ENCODE measurements at places on chromosomes 16 and 17.

- H3K27me3 ChIP-seq, result no peaks in the 10 kb centered on the region
- H3K27ac ChIP-seq, result no peak overlapping the region
- no peak for DNase-seq
- H3K36me3 ChIP-seq, result no peaks in the 10 kb centered on the region
Measured at GRCh38 chr16:27108826-27109665, 42.3 kb downstream of the C16orf82 start.

- no peaks in the 10 kb centered on the region for H3K27me3 ChIP-seq
- H3K4me1 ChIP-seq, result peaks cover 8% of the 10 kb centered on the region
- no peak overlapping the region for H3K27ac ChIP-seq
- H3K36me3 ChIP-seq, result peaks cover 6% of the 10 kb centered on the region
- no peak for DNase-seq
- H3K4me3 ChIP-seq, result no peak overlapping the region
Measured at GRCh38 chr16:66936889-66937554, 1.7 kb downstream of the CES2 start.

- no peak overlapping the region for H3K27ac ChIP-seq
- no peaks in the 10 kb centered on the region for H3K36me3 ChIP-seq
- no peak for DNase-seq
- H3K27me3 ChIP-seq, result no peaks in the 10 kb centered on the region
- peaks cover 9% of the 10 kb centered on the region for H3K4me1 ChIP-seq
Measured at GRCh38 chr16:66580605-66581209, 1.4 kb downstream of the CMTM2 start.

DNA sequence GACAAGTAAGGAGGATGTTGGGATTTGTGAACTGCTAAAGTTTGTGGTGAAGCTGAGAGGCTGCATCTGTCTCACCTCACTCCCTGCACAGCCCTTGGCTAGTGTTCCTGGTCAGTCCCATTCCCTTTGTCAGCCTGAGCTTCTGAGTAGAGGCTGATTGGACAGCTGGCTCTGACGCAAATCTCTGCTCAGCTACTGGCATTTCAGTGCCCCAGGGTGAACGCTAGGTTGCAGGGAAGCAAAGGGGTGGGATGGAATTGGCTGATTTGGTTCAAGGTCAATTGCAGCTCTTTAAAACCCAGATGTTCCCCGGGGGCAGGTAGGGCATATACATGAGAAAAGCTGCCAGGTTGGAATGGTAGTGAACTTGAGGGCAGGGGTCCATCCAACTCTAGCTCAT, 23.1 kb upstream of the CNOT1 start:
- no peaks in the 10 kb centered on the region for H3K27me3 ChIP-seq
- no peak overlapping the region for H3K27ac ChIP-seq

DNA sequence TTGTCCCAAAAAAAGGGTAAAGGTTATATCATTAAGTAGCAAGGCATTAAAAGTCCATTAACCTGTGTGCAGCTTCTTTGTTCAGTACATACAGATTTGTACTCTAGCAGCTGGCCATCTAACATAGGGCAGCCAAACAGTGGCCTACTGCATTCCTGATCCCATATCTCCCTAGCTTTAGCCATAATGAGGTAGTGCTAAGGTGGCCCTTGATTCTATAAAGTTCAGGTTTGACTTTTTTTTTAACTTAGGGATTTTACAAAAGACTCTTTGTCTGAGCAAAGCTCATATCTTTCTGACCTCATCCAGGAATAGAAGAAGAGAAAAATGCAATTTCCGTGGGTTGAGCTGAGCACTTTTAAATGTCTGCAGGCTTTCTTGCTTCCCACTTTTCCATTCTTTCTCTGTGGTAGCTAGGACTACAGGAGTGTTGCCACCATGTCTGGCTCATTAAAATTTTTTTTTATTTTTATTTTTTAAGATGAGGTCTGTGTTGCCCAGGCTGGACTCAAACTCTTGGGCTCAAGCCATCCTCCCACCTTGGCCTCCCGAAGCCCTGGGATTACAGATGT, 19.5 kb upstream of the CDC6 start:
- no peak for DNase-seq
- H3K36me3 ChIP-seq, result no peaks in the 10 kb centered on the region
- no peak overlapping the region for H3K27ac ChIP-seq
- no peaks in the 10 kb centered on the region for H3K27me3 ChIP-seq
- no peaks in the 10 kb centered on the region for H3K4me1 ChIP-seq
- H3K4me3 ChIP-seq, result no peak overlapping the region

GRCh38 chr17:27872776-27873175, 20.4 kb downstream of the LYRM9 start:
- H3K4me1 ChIP-seq, result no peaks in the 10 kb centered on the region
- no peaks in the 10 kb centered on the region for H3K36me3 ChIP-seq
- H3K27me3 ChIP-seq, result no peaks in the 10 kb centered on the region
- no peak for DNase-seq

- H3K4me1 ChIP-seq, result peaks cover 1% of the 10 kb centered on the region
- DNase-seq, result no peak
- no peaks in the 10 kb centered on the region for H3K27me3 ChIP-seq
- no peak overlapping the region for H3K4me3 ChIP-seq
- no peak overlapping the region for H3K27ac ChIP-seq
- no peaks in the 10 kb centered on the region for H3K36me3 ChIP-seq
Measured at GRCh38 chr16:87127061-87127765, 190.0 kb downstream of the C16orf95 start.

GRCh38 chr16:3999479-4000325, 116.5 kb downstream of the ADCY9 start:
- no peak overlapping the region for H3K4me3 ChIP-seq
- H3K27me3 ChIP-seq, result no peaks in the 10 kb centered on the region
- H3K4me1 ChIP-seq, result peaks cover 5% of the 10 kb centered on the region
- no peak overlapping the region for H3K27ac ChIP-seq

DNA sequence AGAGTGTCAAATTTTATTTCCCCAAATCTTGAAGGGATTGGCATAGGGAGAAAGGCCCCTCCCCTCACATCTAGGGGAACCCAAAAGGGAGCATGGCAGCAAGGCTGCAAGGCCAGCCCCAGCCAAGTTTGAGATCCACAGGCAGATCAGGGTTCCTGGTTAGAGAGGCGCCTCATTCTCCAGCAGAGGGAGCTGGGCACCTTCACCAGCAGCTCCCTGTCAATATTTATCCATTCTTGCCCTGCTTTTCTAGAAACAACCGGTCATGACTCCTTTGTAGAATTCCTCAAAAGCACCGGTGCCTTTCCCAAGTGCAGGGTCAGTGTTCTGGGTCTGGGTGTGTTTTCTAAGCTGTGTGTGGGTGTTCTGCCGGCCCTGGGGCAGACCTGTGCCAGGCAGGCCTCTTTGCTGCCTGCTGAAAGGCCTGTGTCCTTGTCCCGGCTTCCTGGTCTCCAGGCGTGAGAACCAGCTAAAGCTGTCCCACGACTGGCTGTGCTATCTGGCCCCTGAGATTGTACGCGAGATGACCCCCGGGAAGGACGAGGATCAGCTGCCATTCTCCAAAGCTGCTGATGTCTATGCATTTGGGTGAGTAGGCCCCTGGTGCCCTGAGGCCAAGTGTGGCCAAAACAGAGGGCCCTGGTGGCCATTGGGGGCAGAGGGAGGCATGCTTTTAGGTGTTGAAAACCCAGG, 21.2 kb upstream of the LGALS9 start:
- peak; percentile 79 for DNase-seq
- H3K27me3 ChIP-seq, result no peaks in the 10 kb centered on the region
- H3K27ac ChIP-seq, result no peak overlapping the region
- no peaks in the 10 kb centered on the region for H3K4me1 ChIP-seq
- no peak overlapping the region for H3K4me3 ChIP-seq
- H3K36me3 ChIP-seq, result peaks cover 10% of the 10 kb centered on the region

- no peak for DNase-seq
- no peaks in the 10 kb centered on the region for H3K27me3 ChIP-seq
Measured at GRCh38 chr16:85156440-85156839, 44.2 kb upstream of the CIBAR2 start.

DNA sequence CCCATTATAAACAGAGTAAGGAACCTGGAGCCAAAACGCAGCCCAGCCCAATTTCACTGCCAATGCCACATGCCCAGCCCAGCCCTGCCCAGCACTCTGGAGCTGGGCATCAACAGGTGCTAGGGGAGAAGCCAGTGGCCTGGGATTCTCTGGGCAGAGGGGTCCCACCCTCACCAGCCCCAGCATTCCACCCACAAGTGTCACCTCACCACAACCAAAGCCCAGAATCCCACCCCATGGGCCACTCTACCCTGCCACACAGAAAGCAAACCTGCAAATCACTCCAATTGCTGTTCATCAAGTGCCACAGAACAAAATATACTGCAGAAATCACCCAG, 102.5 kb upstream of the CDH5 start:
- H3K27ac ChIP-seq, result no peak overlapping the region
- H3K27me3 ChIP-seq, result no peaks in the 10 kb centered on the region
- no peak overlapping the region for H3K4me3 ChIP-seq
- H3K36me3 ChIP-seq, result no peaks in the 10 kb centered on the region
- peaks cover 18% of the 10 kb centered on the region for H3K4me1 ChIP-seq
- DNase-seq, result no peak

DNA sequence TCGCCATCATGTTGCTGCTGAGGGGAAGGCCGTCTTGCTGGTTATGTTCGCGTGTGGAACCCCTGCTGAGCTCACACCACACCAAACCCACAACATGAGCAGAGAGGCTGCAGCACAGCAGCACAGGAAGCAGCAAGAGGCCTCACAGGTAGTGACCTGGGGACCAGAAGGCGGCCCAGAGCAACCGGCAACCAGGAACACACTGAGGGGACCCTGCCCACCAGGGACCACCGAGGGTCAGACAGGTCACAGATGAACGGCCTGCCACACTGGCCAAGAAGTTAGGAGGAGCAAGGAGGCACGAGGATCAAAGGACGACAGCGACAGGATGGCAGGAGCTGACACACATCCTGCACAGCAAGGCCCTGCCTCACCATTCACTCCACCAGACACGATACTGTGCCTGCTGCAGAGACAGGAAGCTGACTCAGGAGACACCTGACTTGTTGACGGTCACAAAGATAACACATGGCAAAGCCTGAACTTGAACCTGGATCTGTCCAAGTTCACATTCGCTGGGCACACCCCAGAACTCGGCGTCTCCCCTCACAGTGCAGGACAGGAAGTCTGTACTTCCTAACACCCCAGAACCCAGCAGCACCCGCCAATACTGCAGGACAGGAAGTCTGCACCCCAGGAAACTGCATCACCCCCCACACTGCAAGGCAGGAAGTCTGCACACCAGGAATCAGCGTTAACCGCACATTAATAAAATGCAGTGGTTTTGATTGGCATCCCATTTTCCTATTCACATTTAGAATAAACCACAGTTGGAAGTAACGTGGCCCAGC, 98.5 kb downstream of the ZNF778 start:
- no peaks in the 10 kb centered on the region for H3K27me3 ChIP-seq
- no peak overlapping the region for H3K27ac ChIP-seq
- H3K4me1 ChIP-seq, result peaks cover 27% of the 10 kb centered on the region
- no peak for DNase-seq
- H3K4me3 ChIP-seq, result no peak overlapping the region

GRCh38 chr17:64599187-64599676, 62.9 kb downstream of the SMURF2 start:
- no peak overlapping the region for H3K27ac ChIP-seq
- H3K4me3 ChIP-seq, result no peak overlapping the region
- H3K27me3 ChIP-seq, result no peaks in the 10 kb centered on the region
- no peaks in the 10 kb centered on the region for H3K36me3 ChIP-seq
- no peaks in the 10 kb centered on the region for H3K4me1 ChIP-seq

GRCh38 chr16:4428500-4428899, 2.8 kb downstream of the DNAJA3 start:
- H3K36me3 ChIP-seq, result no peaks in the 10 kb centered on the region
- no peak overlapping the region for H3K27ac ChIP-seq
- no peak for DNase-seq
- no peak overlapping the region for H3K4me3 ChIP-seq
- peaks cover 9% of the 10 kb centered on the region for H3K4me1 ChIP-seq

DNA sequence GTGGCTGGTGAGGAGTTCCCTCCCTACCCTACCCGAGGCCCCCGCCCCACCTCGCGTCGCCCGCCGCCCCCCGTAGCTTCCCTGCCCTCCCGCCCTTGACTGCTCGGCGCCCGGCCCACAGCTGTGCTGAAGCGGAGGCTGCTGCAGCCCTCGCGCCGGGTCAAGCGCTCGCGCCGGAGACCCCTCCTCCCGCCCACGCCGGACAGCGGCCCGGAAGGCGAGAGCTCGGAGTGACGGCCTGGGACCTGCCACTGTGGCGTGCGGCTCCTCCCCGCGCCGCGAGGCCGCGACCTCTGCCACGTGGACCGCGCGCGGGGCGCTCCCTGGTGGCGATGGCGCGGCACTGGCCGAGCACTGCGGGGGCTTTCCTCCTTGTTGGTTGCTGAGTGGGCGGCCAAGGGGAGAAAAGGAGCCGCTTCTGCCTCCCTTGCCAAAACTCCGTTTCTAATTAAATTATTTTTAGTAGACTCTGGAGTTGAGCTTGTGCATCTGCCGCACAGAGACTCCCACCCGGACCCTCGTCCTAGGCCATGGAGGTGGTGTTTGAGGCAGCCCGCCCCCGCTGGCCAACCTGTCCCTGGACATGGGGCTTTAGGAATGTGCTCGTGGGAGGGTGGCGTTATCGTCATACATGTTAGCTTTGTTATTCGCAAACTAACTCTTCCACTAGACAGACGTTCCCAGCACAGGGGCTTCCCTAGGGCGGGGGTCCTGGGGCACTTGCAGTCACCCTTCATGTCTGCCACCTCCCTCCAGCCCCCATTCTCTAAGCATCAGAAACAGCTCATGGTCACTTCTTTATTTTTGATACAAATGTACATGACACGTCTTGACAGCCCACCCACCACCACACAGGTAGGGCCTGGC, 4.4 kb downstream of the TP53I13 start:
- peaks cover 10% of the 10 kb centered on the region for H3K4me1 ChIP-seq
- H3K4me3 ChIP-seq, result no peak overlapping the region
- peaks cover 1% of the 10 kb centered on the region for H3K36me3 ChIP-seq
- H3K27ac ChIP-seq, result no peak overlapping the region

DNA sequence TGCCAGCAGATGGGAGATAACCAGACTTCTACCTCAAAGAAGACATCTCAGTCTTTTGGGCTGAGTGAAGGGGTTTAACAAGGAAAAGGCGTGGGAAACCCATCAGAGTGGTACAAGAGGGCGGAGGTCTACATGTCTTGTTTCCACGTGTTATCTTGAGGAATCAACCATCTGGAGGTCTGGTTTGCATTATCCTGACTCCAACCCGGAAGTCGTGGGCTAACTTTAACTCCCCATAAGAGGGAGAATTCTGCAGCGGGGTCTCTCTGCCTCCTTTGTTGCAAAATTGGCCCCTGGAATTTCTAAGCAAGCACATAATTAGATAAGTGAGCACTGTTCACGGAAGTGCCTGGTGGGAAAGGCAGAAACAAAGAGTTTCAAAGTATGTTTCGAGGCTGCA, 398.7 kb upstream of the C16orf82 start:
- H3K4me3 ChIP-seq, result no peak overlapping the region
- no peak for DNase-seq
- H3K36me3 ChIP-seq, result no peaks in the 10 kb centered on the region
- no peaks in the 10 kb centered on the region for H3K27me3 ChIP-seq

DNA sequence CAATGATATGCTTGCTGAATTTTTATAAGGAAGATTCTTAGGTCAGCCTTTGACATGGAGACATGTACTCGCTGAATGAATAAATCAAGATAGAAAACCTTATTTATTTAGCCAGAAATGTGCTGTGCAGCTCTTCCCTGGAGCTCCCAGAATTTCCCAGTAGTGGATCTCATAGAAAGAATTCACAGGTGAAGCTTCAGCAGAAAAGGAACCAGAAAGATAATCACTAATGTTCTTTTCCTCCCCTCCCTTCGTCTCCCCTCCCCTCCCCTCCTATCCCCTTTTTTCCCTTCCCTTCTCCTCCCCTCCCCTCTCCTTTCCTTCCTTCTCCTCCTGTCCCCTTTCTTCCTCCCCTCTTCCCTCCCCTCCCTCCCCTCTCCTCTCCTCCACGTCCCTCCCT, 158.2 kb downstream of the MAP2K6 start:
- no peaks in the 10 kb centered on the region for H3K27me3 ChIP-seq
- no peak overlapping the region for H3K4me3 ChIP-seq
- no peak for DNase-seq
- H3K27ac ChIP-seq, result no peak overlapping the region

- no peaks in the 10 kb centered on the region for H3K27me3 ChIP-seq
- peaks cover 5% of the 10 kb centered on the region for H3K36me3 ChIP-seq
- H3K4me3 ChIP-seq, result no peak overlapping the region
- H3K27ac ChIP-seq, result peak overlapping the region; percentile 91
Measured at GRCh38 chr17:27504188-27504995, 48.1 kb downstream of the KSR1 start.
